CD4-positive, alpha-beta T cell treated with Interleukin-17A for 1 hour (primary cell): ENCODE measurements at places on chromosomes 2 and 18.
A peak's percentile ranks its signal among the peaks of the same experiment; 100 is the strongest.

- DNase-seq: no peak
These were observed 151.3 kb upstream of the PELI1 start for GRCh38 chr2:64295326-64296139.

DNA sequence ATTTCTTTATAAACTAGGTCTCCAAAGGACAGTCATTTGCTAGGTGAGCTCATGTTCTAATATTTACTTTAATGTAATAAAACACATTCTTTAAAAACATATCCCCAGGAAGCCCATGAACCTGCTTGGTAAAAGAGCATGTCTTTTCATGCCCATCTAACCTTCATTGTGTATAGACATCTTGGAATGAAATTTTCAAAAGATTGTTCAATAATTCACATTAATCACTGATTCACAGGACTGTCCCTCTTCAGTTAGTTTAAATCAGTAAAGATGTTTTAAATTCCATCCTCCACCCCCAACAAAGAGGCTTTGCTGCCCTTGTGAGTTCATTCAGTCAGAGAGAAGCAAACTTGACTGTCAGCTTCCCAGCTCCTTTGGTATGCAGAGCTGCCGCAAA, 633.4 kb upstream of the CELF4 start:
- no peak for DNase-seq

DNA sequence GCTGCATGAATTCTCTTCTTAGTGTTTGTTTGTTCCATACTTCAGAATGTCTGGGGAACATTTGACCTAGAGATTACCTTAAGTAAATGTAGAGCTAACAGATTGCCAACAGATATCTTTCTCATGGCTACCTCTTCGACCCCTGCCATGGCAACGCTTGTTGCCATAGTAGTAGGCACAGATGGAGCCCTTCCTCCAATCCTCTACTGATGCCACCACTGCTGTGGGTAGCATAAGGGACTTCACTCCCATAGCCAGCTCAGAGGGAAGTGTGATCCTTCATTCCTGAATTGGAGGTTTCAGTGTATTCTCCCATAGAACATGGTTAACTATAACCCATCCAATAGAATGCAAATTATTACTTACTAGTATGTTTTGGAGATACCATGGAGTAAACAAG, 543.6 kb upstream of the NRP2 start:
- no peak for DNase-seq

- DNase-seq: no peak
These were observed 33.4 kb downstream of the CDK15 start for GRCh38 chr2:201839727-201840126.

DNA sequence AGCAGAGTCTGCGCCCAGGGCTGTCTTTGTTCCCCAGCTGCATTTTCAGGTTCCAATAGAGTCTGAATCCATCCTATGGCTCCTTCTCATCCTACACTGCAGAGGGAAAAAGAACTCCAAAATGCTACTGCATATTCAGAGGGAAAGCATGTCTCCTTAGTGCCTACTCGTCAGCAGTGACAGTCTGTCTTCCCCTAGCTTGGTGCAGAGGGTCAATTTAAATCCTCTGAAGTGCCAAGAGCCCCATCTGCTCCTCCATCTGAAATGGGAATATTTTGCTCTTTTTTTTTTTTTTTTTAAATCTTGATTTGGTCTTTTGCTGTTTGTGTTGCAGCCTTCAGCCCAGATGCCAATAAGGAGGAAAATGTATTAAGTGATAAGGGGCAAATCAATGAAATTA, 199.3 kb downstream of the RNF144A start:
- DNase-seq: no peak

- no peak for DNase-seq
These were observed 31.2 kb downstream of the CRYGD start for GRCh38 chr2:208093128-208093527.

DNA sequence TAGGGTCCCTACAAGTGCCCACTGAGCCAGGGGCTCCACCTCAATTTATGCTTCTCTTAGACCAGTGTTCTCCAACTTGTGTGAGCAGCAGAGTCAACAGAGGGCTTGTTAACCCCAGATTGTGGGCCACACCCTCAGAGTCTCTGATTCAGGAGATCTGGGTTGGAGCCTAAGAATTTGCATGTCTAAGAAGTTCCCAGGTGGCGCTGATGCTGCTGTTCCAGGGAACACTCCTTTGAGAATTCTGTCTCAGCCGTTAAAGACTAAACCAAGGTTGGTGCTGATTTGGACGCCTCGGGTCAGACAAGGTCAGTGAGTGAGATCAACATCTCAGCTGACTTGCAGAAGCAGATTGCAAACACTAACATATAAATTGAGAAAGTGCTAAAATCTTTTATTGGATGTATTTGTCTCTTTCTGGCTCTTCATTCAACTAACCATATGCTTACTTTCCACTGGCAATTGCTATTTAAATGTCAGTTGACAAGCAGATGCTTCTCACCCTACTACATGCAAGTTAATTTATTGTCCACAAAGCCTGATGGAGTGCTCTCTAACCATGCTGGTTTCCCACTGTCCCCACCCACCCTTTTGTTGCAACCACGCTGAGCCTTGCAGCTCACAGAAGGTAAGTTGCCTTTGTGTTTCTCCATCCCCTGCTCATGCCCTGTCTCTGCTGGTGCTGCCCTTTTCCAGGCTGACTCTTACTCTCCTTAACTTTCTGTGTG, 31.5 kb downstream of the LYPD1 start:
- DNase-seq: no peak

- no peak for DNase-seq
These were observed 35.6 kb downstream of the PXDN start for GRCh38 chr2:1708476-1709334.

DNA sequence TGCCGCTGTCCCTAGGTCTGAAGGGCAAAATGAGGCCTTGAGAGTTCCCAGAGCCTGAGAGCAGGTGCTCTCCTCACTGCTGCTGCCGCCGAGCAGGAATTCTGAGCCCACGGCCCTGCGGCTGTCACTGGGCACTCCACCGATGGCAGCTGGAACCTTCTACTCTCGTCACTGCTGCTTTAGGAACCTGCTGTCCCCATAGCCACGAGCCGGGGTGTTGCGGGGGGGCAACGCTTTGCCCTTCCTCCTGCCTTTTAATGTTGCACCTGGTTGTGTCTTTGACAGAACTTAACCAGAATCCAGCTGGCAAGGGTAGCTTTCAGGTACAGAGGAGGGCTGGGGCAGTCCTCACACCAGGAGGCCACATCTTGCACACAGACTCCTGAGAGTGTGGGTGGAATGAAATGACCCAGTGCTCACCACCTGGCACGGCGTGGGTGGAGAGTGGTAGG, 32.3 kb downstream of the NCK2 start:
- no peak for DNase-seq

DNA sequence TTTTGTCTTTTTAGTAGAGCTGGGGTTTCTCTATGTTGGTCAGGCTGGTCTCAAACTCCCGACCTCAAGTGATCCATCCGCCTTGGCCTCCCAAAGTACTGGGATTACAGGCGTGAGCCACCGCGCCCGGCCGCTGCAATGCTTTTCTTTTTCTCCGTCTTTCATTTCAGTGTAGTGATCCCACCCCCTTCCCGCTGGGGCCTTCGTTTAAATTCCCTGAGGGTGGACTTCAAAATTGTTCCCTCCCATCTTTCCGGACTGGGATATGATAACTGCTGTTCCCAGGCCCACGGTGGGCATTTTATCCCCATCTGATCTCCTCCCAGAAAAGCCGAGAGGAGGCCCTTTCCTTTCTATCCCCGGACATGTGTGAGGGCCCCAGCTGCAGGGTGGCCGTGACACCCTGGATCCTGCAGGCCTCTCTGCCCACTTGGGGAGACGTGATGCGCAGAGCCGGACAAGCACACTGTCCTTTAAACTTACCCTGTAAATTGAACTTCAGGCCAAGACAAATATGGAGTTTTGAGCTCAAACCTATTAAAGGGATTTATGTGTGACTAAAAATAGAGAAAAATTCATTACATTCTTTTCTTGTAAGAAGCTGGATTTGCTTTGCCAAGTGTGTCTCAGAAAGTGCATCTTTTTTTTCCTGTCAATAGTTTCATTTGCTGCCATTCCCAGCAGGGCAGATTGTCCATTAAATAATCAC, 54.5 kb upstream of the AFF3 start:
- DNase-seq: no peak

- DNase-seq: no peak
These were observed 243.4 kb downstream of the SLC8A1 start for GRCh38 chr2:40208463-40208862.

GRCh38 chr18:22663378-22663777, 245.7 kb upstream of the CTAGE1 start:
- no peak for DNase-seq

- DNase-seq: no peak
These were observed 25.8 kb upstream of the PPP3R1 start for GRCh38 chr2:68278169-68278568.

- no peak for DNase-seq
These were observed 57.6 kb downstream of the KCNG2 start for GRCh38 chr18:79855147-79855933.

DNA sequence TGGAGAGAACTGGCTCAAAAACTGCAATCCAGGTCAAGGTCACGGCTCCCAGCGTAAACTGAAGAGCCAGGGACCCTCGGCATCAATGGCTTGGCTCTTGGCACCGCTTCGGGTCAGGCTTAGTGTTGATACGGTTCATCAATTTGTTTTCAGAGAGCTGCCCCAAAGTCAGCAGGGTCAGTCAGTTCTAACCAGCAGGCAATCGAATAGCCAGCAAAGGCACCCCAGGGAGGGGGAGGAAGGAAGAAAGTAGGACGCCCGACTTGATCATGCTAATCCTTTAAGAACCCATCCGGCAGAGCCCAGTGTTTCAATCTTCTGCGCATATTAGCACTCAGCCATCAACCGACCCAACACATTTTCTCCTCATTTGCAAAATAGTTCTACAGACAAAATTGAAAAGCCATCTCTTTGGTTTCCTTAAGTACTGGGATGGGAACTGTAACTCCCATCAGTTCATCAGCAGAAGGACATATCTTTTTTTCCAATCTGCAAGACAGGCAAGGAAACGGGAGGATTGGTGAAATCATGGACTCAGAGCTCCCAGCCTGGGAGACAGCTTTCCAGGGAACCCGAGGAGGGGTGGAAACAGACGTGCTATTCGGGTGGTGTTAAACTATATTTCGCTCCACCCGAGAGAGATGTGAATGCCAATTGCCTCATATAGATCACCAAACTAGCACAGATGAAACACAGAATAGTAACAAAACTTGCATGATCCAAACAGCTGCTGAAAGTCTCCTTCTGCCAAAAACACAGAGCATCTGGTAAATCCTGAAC, 40.7 kb upstream of the CABLES1 start:
- DNase-seq: no peak

DNA sequence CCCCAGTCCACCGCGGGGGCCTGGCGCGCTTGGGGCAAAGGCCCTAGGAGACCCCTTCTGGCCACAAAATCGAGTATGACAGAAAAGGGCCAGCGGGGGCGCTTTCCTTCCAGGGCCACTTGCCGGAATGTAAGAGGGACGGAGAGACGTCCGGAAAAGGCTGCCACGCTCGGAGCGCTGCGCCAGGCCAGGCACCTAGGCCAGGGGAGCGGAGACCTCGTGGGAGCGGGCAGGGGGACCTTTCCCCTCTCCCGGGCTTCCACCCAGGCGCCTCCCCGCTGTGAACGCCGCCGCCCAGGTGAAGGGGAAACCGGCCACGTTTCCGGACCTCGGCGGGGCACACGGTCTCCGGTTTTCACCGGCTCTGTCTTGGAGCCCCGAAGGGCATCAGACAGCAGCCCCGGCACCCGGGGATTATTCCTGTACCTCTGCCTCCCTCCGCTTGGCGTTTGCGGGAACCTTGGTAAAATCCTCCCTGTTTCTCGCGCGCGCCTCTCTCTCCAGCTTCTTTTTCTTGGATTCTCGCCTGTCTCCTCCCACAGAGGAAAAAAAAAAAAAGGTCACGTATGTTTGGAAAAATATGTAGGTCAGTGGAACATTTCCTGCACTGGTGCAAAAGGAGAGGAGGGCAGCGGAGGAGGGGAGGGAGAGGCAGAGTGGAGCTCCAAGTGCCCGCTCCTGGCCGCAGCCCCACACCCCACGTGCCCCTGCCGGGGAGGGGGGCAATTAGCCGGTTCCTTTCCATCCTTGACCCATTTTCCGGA, 1.2 kb upstream of the NPAS2 start:
- DNase-seq: no peak

GRCh38 chr2:11659851-11660250, 10.1 kb downstream of the NTSR2 start:
- DNase-seq: no peak

DNA sequence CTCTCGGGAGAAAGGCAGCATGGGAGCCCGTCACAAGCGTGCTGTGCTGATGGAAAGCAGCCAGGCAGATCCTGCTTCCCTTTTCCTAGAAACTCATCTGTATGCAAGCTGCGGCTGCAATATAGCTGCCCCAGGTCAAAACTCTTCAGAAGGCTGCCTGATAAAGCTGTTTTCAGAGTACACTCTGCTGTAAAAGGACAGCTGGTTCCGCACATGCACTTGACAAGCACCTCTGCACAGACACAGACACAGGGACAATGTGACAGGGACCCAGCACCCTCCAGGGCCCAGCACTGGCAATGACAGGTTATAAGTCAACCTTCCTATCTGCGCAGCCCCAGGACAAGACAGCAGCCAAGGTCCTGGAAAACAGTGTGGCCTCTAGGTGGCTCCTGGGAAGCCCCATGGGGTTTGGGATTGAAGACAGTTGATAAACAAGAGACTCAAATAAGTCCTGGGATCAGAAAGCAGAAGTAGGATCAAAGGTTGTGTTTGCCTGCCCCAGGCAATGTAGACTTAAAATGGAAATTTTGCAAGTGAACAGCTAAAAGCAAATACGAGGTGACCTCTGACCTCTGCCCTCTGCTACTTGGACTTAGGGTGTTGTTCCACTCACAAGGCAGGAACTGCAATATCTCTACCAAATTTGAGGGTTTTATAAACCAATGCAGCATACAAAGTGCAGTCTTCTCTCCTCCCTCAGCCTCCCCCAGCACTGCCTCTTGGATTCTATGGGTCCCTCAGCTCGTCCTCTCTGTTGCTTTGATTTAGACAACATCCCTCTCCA, 16.9 kb downstream of the SLC66A2 start:
- DNase-seq: no peak

- DNase-seq: peak; percentile 37
These were observed 5.2 kb downstream of the ZFP36L2 start for GRCh38 chr2:43221124-43221762.

GRCh38 chr18:63924551-63924950, 16.8 kb downstream of the SERPINB10 start:
- no peak for DNase-seq

GRCh38 chr2:206846981-206847834, 81.8 kb downstream of the FASTKD2 start:
- no peak for DNase-seq

- DNase-seq: no peak
These were observed 122.1 kb downstream of the DTNB start for GRCh38 chr2:25551316-25551715.

DNA sequence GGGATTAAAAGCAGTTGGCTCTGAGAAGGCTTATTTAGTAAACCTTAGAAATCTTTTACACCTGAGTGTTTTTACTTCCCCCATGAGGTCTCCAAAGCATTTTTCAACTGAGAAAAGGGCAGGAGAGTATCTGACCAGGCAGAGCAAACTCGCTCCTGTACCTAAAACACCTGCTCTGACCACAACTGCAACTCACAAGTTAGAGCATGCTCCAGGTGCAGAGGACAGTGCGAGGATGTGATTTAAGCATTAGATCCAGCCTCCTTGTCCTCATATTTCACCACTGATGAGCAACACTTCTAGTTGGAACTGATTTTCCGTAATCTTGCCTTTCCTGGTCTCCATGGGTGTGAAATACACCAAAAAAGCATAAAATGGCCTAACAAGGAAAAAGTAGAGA, 34.5 kb upstream of the TBC1D8 start:
- no peak for DNase-seq

GRCh38 chr2:141162314-141162713, 968.5 kb downstream of the LRP1B start:
- DNase-seq: no peak

- DNase-seq: no peak
These were observed 954.6 kb downstream of the TSN start for GRCh38 chr2:122710049-122710448.
